ENCODE measurements at places on chromosomes 16 and 17. TPM values are rescaled to one million over a fixed set of nuclear protein-coding genes. Genes with fewer than 3 reads are reported as not detected.

DNA sequence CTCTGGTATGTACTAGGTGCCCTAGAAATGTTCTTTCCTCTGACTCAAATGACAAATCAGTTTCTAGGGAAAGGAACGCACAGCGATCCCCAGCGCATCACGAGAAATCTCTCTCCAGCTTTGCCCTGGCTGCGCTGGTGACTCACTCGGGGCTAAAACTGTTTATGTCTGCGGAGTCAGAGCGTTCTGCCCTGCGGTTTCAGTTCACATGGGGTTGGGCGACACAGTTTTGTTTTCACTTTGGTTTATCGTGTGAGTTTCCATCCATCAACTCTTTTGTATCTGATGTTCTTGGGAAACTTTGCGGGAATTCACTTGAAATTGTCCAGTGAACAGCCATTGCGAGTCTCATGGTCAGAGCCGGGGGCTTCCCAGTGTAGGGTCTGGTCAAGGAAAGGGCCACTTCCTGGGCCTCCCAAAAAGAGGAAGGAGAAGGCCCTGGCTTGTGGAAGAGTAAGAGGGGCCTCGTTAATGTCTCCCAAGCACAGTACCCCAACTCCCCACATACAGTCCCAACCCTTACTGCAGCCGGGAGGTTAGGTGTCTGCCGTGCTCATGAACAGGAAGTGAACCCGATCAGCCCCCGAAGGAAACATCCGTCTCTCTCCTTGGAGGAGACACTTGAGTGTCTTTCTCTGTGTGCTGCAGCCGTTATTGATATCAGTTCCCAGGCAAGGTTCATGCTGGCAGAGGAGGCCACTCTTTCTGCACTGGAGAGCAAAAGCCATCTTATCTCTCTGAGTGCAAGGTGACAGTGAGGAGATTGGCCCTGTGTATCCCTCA, 643.2 kb downstream of the WWOX start:
- peak; percentile 58 for DNase-seq

GRCh38 chr16:31072540-31073141, 1.4 kb downstream of the ZNF668 start:
- DNase-seq, result no peak

- no peak for DNase-seq
Observed at GRCh38 chr16:49755313-49755620, 100.6 kb downstream of the ZNF423 start.

DNA sequence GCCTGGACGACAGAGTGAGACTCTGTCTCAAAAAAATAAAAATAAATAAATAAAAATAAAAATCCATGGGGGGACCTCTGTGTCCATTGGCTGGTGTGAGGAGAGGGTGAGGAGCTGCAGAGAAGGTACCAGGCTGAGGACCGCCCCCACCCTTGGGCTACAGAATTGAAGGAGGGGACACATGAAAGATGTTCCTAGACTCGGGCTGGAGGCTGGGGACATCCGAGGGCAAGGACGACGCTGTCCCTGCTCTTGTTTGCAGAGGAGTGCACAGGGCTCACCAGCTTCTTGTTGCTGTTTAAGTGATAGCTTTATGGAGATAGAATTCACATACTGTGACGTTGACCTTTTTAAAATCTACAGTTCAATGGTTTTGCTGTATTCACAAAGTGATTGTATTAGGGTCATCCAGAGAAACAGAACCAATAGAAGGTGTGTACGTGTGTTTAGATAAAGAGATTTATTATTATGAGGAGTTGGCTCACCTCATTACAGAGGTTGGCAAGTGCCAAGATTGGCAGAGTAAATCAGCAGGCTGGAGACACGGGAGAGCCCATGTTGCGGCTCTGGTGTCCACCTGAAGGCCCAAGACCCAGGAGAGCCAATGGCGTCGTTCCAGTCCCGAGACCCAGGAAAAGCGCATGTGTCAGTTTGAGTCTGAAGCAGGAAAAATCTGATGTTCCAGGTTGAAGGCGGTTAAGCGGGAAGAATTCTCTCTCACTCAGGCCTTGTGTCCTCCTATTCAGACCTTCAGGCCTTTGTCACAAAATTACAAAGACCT, 320.7 kb downstream of the SEC14L1 start:
- no peak for DNase-seq

GRCh38 chr16:86069736-86070298, 170.9 kb downstream of the IRF8 start:
- DNase-seq, result no peak

DNA sequence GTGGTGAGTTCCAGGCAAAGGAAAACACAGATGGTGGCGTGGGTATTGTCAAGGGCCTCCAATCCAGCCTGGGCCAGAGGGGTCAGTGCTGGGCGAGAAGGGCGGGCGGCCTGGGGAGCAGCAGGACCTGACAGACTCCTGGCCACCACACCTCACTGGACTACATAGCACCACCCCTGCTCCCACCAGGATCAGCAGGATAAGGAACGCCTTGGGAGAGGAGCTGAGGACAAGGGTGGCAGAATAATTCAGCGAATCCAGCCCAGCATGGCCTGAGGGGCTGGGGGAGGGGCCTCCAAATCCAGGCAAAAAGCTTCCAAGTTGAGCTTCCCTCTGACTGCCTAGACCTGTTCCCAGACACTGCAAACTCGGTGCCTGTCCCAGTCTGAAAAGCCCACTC, 6.5 kb downstream of the DLX4 start:
- DNase-seq, result no peak

DNA sequence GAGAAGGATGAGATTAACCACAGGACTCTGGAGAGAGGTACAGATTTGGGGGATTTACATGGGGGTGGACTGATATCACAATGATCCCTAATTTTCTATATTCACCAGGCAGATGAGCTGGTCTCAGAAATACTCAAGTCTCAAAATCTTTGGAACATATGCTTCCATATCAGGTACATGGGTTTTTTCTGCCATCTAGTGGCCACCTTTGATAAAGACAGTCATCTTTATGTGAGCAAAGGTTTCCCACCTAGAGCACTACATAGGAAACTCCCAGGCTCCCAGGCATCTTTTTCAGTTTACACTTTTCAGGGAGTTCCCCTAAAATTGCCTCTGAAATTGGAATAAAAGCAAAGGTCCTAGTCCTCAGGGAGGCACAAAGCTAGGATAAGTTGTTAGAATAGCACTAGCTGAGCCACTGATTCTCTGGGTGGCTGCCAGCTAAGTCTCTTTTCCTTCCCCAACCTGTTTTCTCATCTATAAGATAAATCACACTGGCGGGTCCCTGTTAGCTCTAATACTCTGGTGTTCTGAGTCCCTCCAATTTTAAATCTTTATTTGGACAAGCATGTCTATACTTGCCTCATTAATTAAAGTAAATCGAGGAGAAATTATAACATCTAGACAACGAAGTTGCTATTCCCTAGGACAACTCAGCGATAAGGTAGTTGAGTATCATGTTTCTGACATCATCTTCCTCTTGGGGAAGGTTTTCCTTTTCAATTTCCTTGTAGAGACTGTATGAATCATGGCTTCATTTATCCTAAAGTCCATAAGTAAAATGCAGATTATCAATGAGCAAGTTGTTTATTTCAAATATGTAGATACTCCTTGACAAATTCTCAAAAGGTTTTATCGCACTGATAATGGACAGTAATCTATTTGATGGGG, 19.0 kb upstream of the MON1B start:
- peak; percentile 26 for DNase-seq

DNA sequence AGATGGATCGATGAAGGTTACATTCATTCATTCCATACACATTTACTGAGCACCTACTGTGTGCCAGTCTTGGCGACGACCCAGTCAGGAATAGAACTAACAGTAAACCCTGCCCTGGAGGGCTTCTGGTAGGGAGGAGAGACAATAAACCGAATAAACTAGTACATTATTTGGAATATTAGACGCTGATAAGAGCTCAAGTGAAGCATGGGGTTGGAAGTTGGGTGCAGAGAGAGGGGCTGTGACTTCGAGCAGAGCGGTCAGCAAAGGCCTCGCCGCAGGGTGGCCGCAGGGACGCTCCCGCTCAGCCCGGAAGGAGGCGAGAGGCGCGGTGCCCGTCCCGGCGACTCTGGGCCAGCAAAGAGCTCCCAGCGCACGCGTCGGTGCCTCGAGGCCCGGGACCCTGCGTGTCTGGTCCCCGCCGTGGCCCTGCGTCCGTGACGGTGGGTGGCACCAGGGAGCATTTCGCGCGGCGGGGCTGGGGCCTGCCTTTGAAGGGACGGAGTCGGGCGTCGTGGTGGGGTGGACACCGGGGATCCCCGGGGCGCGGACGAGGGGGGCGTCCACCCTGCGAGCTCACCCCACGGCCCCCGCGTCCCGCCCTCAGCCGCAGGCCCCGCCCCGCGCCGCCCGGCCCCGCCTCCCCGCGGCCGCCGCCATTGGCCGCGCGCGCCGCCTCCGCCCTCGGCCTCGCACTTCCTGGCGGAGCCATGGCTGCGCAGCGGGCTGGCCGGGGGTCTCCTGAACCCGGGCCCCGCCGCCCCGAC, at the start of gene KLHL36:
TSS of gene KLHL36 (plus strand) at position 684 of the 767 bp plus-strand sequence. CDS start 2,357 bp downstream, outside the sequence.
- peak; percentile 78 for DNase-seq

TMEM220 gene
- polyA plus RNA-seq, result 12.2 TPM

PTX4 gene
- polyA plus RNA-seq, result not detected

GRCh38 chr16:23803591-23804123, 32.1 kb upstream of the PRKCB start:
- DNase-seq, result peak; percentile 61

- DNase-seq, result peak; percentile 47
Observed at GRCh38 chr16:29820271-29820701, at the start of gene MVP. TSS of gene MVP (plus strand) at chr16:29820462. CDS start at chr16:29830550, 10,088 bp downstream.

DRG2 gene
- 36.1 TPM for polyA plus RNA-seq

DNA sequence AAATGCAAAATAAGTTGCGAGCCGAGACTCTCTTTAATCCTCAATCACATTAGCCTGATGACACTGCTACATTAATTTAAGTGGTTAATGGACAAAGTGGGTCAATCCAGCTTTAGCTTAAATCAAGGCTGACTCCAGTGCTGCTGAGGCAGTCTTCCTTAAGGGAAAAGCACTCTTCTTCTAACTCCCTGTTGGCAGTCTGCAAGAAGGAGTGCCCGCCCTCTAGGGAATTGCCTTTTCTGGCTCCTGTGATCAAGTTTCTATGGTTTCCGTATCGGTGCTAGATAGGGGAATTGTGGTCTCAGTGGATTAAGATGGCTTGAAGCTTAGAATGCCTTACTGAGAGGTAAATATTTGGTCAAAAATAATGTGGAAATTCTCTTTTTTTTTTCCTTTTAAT, 41.0 kb downstream of the HS3ST3B1 start:
- no peak for DNase-seq

SLC13A2 gene
- not detected for polyA plus RNA-seq

GRCh38 chr17:10754861-10755591, 25.2 kb upstream of the TMEM220 start:
- no peak for DNase-seq

All from naive B cell (primary cell).